Body of pancreas (tissue), 4 donors: ENCODE measurements at places on chromosomes 13 and 19. TPM values are rescaled to one million over a fixed set of nuclear protein-coding genes. Genes with fewer than 3 reads are reported as not detected.

The PALM3 gene
- 28.3 TPM for total RNA-seq

The LPAR2 gene
- total RNA-seq: 14.3 TPM

The GSX1 gene
- not detected for total RNA-seq

The COMMD6 gene
- 286 TPM for total RNA-seq

The TTC9B gene
- total RNA-seq: not detected

DNA sequence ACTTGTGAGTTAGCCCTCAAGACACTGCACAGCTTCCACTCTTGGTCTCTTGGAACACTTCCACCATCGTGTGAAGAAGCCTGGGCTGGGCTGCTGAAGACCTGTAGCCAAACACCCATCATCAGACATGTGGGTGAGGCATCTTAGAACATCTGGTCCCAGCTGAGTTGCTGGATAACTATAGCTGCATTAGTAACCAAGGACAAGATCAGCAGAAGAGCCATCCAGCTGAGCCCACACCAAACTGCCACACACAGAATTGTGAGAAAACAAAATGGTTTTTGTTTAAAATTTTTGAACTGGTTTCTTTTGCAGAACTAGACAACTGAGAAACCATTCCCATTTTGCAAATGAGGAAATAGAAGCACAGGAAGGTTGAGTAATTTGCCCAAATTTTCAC lies 56.2 kb downstream of the CCNE1 start:
- H3K36me3 ChIP-seq: no peaks in the 10 kb centered on the region
- H3K27ac ChIP-seq: no peak overlapping the region
- H3K4me1 ChIP-seq: peaks cover 1% of the 10 kb centered on the region
- DNase-seq: no peak
- peaks cover 2% of the 10 kb centered on the region for H3K27me3 ChIP-seq

- H3K27me3 ChIP-seq: no peaks in the 10 kb centered on the region
- H3K4me1 ChIP-seq: no peaks in the 10 kb centered on the region
- no peak overlapping the region for H3K4me3 ChIP-seq
- no peak for DNase-seq
- H3K36me3 ChIP-seq: no peaks in the 10 kb centered on the region
These were observed 244.8 kb downstream of the PCDH20 start for GRCh38 chr13:61170856-61171255.

DNA sequence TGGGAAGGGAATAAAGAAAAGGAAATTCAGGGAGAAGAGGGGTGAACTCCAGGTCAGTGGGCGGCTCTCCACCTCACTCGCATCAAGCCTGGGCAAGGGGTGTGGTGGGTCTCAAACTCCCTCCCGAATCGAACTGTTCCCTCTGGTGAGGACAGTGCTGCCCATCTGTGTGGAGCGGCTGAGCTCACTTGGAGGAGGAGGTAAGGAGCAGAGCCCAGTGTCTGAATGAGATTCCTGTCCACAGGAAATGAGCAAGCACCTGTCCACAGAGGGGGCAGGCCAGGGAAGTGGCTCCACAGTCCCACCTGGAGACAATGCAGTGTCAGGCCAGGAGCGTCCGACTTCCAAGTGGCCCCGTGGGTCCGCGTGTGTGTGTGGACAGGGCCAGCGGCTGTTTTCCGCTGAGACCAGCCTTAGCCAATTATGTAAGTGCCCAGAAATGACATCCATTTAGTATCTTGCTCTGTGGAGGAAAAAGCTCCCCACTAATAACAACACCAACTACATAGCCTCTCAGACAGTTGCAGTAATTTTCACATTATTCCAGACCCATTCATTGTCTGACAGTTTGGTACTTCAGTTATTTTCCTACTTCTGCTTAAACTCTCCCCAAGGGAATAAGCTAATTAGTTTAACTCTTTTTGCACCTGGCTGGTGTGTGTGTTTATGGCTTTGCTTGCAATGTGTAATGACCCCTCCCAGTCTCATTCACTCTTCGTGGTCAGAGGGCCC lies 114.6 kb downstream of the SOX1 start:
- no peaks in the 10 kb centered on the region for H3K36me3 ChIP-seq
- no peaks in the 10 kb centered on the region for H3K27me3 ChIP-seq
- no peak for DNase-seq
- H3K27ac ChIP-seq: no peak overlapping the region
- H3K4me1 ChIP-seq: no peaks in the 10 kb centered on the region
- no peak overlapping the region for H3K4me3 ChIP-seq

DNA sequence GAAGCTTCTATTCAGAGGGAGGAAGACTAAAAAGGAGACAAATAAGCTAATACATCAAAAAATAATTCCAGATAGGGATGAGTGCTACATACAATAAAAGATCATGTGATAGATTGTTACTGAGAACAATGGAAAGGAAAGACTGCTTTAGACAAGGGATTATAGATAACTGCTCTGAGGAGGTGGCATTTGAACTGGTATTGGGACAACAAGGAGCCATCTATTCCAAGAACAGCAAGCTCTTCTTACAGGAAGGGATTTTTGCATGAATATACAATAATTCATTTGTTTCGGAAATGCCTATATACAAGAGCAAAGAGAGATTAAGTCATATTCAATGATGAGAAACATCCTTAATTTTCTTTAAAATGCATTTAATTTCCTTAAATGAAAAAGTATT lies 540.5 kb upstream of the KLF12 start:
- no peak overlapping the region for H3K27ac ChIP-seq
- H3K4me3 ChIP-seq: no peak overlapping the region
- no peak for DNase-seq
- H3K4me1 ChIP-seq: no peaks in the 10 kb centered on the region
- H3K27me3 ChIP-seq: no peaks in the 10 kb centered on the region
- H3K36me3 ChIP-seq: no peaks in the 10 kb centered on the region

- peaks cover 27% of the 10 kb centered on the region for H3K4me1 ChIP-seq
- no peak for DNase-seq
- no peak overlapping the region for H3K27ac ChIP-seq
- H3K27me3 ChIP-seq: no peaks in the 10 kb centered on the region
- no peak overlapping the region for H3K4me3 ChIP-seq
These were observed 177.2 kb downstream of the LMO7 start for GRCh38 chr13:75813323-75813722.

DNA sequence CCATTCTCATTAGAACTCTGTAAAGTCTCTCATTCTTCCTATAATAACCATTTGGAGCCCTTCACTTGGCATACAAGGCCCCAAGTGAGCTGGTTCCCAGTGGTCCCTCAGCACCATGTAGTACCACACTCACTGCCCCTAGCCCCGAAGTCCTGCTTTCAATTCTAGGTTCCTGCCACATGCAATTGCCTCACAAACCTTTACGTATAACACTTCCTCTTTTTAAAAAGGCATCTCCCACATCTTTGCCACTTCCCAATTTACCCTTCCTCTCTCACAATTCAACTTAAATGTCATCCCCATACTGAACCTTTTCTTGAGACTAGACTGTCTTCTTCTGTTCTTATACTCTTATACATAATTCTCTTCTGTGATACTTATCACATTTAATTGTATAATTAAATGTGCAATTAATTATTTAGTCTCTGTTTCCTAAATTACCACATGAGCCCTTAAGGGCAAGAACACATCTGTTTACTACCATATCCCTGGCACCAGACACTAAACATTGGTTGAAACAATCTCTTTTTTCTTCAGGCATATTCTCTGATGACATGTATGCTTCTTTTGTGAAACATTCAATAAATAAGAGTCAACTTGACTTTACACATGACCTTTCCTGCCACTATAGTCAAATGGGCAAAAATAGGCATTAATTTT lies 304.0 kb downstream of the SPRY2 start:
- no peaks in the 10 kb centered on the region for H3K36me3 ChIP-seq
- no peak overlapping the region for H3K27ac ChIP-seq
- no peaks in the 10 kb centered on the region for H3K27me3 ChIP-seq

GRCh38 chr13:40292108-40292507 lies 374.3 kb downstream of the FOXO1 start:
- no peaks in the 10 kb centered on the region for H3K27me3 ChIP-seq
- no peak for DNase-seq
- no peak overlapping the region for H3K4me3 ChIP-seq
- H3K27ac ChIP-seq: no peak overlapping the region

- no peaks in the 10 kb centered on the region for H3K4me1 ChIP-seq
- H3K27ac ChIP-seq: no peak overlapping the region
- H3K4me3 ChIP-seq: no peak overlapping the region
- H3K27me3 ChIP-seq: no peaks in the 10 kb centered on the region
- no peak for DNase-seq
- no peaks in the 10 kb centered on the region for H3K36me3 ChIP-seq
These were observed 459.4 kb upstream of the PCDH20 start for GRCh38 chr13:61874970-61875579.

DNA sequence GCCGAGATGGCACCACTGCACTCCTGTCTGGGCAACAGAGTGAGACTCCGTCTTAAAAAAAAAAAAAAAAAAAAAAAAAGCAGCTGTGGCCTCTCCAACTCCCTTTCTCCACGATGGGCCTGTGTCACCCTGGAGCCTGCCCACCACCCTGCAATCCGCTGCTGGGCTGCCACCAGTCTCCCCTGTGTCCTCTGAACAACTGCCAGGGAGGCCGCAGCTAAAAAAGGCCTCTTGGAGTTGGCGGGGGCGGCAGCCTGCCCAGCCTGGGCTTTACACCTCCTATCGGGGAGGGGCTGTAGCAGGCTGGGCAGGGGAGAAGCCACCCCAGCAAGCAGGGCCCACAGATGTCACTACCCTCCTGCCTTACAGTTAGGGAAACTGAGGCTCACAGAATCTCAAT lies 3.5 kb downstream of the CDC37 start:
- peaks cover 8% of the 10 kb centered on the region for H3K27me3 ChIP-seq
- no peak overlapping the region for H3K27ac ChIP-seq
- peaks cover 4% of the 10 kb centered on the region for H3K36me3 ChIP-seq
- peaks cover 40% of the 10 kb centered on the region for H3K4me1 ChIP-seq

DNA sequence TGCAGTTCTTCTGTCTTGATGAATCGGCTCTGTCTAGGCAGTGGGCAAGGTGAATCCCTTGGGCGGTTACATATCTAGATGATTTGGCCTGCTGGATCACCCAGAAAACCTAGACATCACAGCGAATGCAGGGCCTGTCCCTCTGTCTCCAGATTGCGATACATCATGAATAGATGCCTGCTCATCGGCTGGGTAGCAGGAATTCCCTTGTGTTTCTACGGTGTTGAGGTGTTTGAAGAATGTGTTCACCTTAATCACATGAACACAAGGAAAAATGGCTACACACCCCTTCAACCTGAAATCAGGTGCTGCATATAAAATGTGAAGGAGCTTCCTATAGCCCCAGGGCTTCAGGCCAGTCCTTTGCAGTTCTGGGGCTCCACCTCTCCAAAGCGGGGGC lies 281.2 kb downstream of the SHISA2 start:
- no peaks in the 10 kb centered on the region for H3K4me1 ChIP-seq
- no peaks in the 10 kb centered on the region for H3K36me3 ChIP-seq
- no peaks in the 10 kb centered on the region for H3K27me3 ChIP-seq

DNA sequence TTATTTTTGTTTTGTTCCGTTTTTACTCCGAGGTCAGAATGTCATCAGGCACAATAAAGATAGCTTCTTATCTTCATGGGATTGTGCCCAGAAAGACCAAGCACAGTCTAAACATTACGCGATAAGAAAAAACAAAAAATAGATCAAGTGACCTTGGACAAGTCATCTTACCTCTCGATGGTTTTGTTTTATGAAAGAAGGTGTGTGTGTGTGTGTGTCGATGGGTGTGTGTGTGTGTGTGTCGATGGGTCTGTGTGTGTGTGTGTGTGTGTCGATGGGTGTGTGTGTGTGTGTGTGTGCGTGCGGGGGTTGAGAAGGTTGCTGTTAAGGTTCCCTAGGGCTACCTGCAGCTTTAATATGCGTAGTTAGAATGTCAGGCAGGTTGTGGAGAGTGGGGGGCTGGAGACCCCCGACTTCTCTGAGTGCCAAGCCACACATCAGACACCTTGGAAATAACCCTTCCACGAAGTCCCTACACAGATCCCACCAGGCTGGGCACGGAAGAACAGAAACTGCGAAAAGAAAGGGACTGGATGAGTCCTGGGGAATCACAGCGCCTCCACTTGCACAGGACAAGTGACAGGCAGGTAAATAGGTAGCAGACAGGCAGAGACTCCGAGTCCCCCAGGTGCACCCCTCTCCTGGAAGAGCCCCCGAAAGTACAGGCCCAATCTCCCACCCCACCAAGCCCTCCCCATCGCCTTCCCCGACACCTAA lies 458 bp upstream of the ATP8A2 start:
- no peak for DNase-seq
- H3K36me3 ChIP-seq: no peaks in the 10 kb centered on the region
- H3K4me1 ChIP-seq: peaks cover 11% of the 10 kb centered on the region
- H3K27me3 ChIP-seq: peaks cover 5% of the 10 kb centered on the region
- H3K4me3 ChIP-seq: no peak overlapping the region
- H3K27ac ChIP-seq: no peak overlapping the region

- H3K36me3 ChIP-seq: no peaks in the 10 kb centered on the region
- H3K4me1 ChIP-seq: peaks cover 18% of the 10 kb centered on the region
- DNase-seq: no peak
- no peak overlapping the region for H3K27ac ChIP-seq
- no peak overlapping the region for H3K4me3 ChIP-seq
- no peaks in the 10 kb centered on the region for H3K27me3 ChIP-seq
These were observed 39.2 kb upstream of the FGF14 start for GRCh38 chr13:102441085-102441484.

GRCh38 chr13:40987606-40988280 lies 31.4 kb downstream of the ELF1 start:
- H3K27ac ChIP-seq: no peak overlapping the region
- no peak overlapping the region for H3K4me3 ChIP-seq
- no peaks in the 10 kb centered on the region for H3K36me3 ChIP-seq
- no peaks in the 10 kb centered on the region for H3K27me3 ChIP-seq
- DNase-seq: no peak
- H3K4me1 ChIP-seq: peaks cover 88% of the 10 kb centered on the region

DNA sequence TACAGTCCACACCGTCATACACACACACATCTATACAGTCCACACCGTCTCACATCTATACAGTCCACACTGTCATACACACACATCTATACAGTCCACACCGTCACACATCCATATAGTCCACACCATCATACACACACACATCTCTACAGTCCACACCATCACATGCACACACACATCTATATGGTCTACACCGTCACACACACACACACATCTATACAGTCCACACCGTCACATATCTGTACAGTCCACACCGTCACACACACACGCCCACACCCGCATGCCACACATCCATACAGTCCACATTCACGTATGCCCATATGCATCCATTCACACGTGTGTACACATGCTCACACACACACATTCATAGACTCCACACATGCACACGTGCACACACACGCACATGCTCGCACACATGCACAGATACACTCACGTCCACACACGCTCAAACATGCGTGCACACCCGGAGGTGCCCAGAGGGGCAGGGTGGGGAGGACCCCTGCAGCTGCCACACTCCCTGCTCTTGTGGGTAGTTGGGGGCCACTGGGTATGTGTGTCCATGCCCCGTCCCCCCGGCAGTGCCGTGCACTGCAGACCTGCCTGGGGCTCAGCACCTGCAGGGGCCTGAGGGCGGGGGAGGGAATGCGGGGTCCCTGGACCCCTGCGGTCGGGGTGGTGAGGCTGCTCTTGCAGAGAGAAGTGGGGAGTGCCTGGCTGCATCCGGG lies 29.2 kb downstream of the PIAS4 start:
- H3K27me3 ChIP-seq: no peaks in the 10 kb centered on the region
- H3K4me3 ChIP-seq: no peak overlapping the region
- H3K4me1 ChIP-seq: peaks cover under 1% of the 10 kb centered on the region
- no peak overlapping the region for H3K27ac ChIP-seq

GRCh38 chr19:18685597-18686190 lies 2.2 kb downstream of the CRTC1 start:
- H3K27me3 ChIP-seq: no peaks in the 10 kb centered on the region
- H3K27ac ChIP-seq: no peak overlapping the region
- H3K4me3 ChIP-seq: no peak overlapping the region
- peaks cover 17% of the 10 kb centered on the region for H3K4me1 ChIP-seq
